Spleen (tissue), 13 donors: ENCODE measurements at places on chromosomes 2 and 18.

DNA sequence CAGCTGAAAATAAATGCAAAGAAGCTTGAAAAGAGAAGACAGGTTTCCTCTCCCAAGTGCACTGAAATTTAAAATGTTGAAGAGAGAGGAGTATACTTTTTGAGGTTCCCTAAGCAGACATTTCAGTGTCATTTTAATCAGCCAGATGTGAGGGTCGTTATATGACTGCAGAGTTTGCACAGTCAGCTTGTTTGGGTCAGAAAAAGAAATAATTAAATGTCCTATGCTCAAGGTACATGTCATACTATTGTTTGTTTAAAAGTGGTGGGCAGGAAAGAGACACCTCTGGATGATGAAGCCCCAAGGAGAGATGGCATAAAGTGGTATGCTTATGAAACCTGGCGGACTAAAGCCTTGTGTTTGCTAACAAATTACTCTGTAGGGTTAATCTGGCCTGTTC lies 55.2 kb downstream of the CCDC85A start:
- no peak for DNase-seq

GRCh38 chr18:48828691-48829442 lies 121.9 kb downstream of the SMAD7 start:
- DNase-seq = peak; percentile 66

GRCh38 chr2:241096979-241097378 lies 5.1 kb downstream of the MTERF4 start:
- no peak for DNase-seq

DNA sequence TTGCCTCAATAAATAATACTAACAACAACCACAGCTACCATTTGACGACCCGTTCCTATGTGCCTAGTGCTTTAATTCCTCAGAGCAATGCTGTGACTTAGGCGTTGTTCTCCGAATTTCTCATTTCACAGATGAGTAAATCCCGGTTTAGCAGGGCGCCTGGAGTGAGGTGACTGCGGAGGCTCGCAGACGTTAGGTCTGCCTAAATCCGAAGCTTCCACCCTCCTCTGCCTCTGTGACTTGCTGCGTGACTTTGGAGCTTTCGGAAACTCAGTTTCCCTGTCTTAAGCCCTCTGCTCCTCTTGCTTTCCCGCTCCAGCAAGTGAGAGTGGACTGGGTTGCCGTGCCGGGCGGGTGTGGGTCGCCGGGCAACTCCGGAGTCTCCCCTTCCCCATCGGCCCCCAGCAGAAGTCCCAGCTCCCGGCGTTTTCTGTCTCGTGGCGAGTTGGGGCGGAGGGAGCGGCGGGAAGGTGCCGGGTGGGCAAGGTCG lies 711 bp upstream of the ATOH8 start:
- DNase-seq = no peak

- no peak for DNase-seq
Observed at GRCh38 chr2:217510771-217511291, 492.0 kb downstream of the TNS1 start.

DNA sequence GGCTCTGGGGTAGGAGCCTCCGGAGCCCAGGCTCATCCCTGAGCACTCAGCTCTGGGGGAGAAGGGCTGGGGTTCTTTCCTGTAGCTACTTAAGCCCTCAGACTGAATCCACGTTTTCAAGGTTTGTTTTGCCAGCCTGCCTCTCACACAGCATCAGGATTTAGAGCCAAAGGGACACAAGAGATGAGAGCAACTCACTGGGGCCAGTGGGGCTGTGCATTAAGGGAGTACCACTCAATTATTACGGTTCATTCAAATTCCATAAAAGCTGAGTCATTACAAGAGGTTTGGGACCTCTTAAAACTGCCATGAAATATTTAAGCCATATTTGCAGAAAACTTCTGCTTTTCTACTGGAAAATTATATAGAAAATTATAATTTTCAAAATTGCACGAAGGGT lies 17.1 kb upstream of the SNED1 start:
- peak; percentile 38 for DNase-seq

DNA sequence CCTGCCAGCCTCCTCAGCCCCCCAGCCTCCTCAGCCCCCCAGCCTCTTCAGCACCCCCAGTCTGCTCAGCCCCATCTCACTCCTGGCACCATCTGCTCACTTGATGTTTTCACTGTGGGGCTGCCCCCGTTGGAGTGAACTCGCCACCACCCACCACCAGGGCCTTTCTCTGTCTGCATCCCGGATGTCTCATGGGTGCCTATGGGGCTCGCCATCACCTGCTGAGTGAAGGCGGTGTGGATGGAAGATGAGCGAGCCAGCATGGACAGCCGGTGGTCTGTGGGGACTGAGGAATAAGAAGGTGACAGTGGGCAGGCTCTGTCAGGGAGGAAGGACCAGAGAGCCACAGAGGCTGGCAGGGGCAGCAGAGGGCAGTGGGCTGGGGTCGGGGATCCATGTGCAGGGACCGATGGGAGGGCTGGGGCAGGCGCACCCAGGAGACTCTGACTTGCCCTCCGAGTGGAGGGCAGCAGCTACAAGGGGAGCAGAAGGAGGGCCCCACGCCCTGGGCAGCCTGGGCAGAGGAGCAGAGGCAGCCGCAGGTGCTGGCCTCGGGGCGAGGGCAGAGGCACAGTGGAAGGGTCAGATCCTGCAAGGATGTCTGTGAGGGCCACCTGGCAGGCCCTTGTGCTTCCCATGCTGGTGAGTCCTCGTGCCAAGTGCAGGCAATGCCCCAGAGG lies 74.7 kb upstream of the ODC1 start:
- peak; percentile 52 for DNase-seq

DNA sequence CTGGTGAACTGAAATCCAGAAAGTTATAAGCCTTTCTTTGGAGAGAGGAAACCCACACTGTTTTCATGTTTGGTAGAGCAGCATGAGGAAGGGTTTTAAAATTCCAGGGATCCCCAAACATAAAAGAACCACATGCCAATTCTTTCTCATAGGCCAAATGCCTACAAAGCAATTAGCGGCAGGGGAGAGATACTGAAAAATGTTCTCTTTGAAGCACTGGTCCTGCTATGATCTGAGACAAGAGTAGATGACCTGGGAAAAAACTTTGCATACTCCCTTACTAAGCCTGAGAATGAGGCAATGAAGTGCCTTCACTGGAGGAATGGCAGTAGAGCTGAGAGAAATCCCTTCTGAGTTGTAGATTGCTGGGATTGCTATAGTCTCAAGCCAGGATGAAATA lies 1261.7 kb downstream of the DSC3 start:
- DNase-seq = no peak

- DNase-seq = no peak
Observed at GRCh38 chr2:112889976-112890375, 21.0 kb upstream of the IL37 start.

DNA sequence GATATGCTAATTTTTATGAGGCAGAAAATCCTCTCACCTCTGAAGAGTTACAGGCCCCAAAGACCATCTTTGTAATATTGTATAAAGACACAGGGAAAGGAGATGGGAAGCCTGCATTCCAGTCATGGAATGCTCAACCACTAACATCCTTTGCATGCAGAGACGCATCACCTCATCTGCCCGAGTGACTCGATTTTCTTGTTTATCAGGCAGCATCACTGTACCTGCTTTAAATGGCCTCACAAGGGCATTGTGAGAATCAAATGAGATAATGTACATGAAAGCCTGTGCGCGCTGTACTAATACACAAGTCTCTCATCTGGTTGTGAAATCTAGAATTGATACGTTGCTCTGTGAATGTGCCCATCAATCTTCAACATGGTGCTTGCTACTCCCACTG lies 10.2 kb upstream of the TMEM247 start:
- no peak for DNase-seq

- DNase-seq = no peak
Observed at GRCh38 chr2:45669032-45669486, 17.6 kb downstream of the PRKCE start.

GRCh38 chr2:10772201-10772867 lies 40.3 kb downstream of the PDIA6 start:
- peak; percentile 50 for DNase-seq

- no peak for DNase-seq
Observed at GRCh38 chr2:75541430-75541829, 19.3 kb downstream of the EVA1A start.

GRCh38 chr2:135817951-135818350 lies 19.0 kb downstream of the LCT start:
- no peak for DNase-seq

- DNase-seq = no peak
Observed at GRCh38 chr2:142681952-142682351, 195.5 kb upstream of the KYNU start.

- no peak for DNase-seq
Observed at GRCh38 chr2:198314559-198315153, 510.3 kb downstream of the PLCL1 start.

GRCh38 chr2:73896362-73897239 lies 3.8 kb downstream of the ACTG2 start:
- DNase-seq = no peak

GRCh38 chr2:208490492-208490891 lies 83.9 kb downstream of the PTH2R start:
- no peak for DNase-seq

DNA sequence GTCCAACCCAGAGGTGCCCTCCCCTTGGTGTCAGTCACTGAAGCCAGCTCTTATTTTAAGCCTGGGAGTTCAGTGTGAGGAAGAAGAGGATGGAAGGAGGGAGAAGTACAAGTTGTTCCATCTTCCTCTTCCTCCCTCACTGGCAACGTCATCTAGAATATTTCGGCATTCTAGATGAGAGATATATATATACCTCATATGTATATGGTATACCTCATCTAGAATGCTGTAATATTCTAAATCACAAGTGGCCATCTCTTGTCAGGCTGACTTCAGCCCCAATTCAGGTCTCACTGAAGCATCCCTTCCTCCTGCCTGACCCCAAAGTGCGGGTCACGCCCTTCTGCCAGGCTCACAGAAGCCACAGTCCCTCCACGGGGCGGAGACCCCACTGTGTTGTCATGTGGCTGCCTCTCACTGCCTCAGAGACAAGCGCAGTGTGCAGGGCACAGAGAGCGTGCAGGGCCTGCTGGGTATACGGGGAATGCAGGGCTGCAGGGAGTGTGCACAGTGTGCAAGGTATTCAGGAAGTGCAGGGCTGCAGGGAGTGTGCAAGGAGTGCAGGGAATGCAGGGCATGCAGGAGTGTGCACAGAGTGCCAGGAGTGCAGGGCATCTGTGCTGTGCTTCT lies 32.8 kb upstream of the B3GNT7 start:
- DNase-seq = no peak

DNA sequence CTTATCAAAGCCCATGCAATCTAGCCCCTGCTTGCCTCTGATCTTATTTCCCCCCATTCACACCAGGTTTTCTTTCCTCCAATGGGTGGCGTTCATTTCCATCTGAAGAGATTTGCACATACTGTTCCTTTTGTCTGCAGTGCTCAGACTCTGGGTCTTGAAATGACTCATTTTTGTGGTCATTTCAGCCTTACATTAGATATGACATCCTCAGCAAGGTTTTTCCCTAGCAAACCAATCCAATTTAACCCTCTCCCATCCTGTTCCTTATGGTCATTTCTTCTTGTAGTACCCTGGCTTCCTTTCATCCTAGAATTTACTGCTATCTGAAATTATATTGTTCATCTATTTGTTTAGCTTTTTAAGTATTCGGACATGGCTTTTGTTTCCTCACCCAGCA lies 42.5 kb upstream of the SCN1A start:
- no peak for DNase-seq

DNA sequence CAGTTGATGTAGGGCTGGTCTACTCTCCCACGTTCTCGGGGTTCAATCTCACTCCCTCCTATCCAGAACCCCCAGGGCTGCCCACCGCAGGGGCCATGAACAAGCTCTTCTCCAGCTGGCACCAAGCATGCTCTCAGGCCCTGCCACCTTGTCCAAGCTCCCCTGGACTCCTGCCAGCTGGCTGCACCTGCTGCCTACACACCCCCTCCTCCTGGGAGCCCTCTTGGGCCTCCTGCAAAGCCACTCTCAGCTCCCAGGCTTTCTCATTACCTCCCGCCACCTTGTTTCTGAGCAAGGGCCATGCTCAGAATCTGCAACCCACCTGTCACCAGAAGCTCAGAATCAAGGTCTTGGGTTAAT lies 56.0 kb downstream of the HDAC4 start:
- no peak for DNase-seq

GRCh38 chr2:15657759-15658158 lies 66.1 kb downstream of the DDX1 start:
- DNase-seq = no peak

DNA sequence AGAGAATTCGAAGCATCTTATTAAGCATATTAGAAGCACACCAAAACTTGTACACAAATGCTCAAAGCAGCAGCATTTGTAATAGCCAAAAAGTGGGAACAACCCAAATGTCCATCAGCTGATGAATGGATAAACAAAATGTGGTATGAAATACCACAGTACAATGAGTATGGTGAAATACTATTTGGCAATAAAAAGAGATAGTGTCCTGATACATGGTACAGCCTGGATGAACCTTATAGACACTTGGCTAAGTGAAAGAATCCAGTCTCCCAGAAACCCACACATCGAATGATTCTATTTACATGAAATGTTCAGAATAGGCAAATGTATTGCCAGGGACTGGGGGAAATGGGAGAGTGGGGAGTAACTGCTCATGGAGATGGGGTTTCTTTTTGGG lies 3.0 kb downstream of the SPATA3 start:
- no peak for DNase-seq

DNA sequence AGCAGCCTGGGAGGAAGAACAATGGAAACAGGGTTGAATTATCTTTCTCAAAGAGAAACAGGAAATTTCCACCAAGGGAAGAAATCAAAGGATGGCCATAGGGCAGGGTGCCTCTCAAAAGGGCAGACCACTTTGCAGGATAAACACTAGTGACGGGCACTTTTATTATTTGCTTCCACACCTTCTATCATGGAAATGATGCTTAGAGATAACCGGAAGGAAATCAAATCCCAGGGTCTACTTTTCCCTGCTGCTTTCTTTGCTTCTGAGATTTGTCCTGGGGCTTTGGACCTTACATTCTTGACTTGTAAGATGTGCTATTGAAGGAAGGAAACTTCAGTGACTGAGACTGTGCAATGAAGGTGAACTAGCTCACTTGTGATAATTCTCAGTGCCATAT lies 1.1 kb upstream of the SCN9A start:
- no peak for DNase-seq

GRCh38 chr2:127953128-127953718 lies 67.5 kb upstream of the AMMECR1L start:
- no peak for DNase-seq

GRCh38 chr18:12391487-12392165 lies 14.6 kb upstream of the AFG3L2 start:
- DNase-seq = peak; percentile 32

DNA sequence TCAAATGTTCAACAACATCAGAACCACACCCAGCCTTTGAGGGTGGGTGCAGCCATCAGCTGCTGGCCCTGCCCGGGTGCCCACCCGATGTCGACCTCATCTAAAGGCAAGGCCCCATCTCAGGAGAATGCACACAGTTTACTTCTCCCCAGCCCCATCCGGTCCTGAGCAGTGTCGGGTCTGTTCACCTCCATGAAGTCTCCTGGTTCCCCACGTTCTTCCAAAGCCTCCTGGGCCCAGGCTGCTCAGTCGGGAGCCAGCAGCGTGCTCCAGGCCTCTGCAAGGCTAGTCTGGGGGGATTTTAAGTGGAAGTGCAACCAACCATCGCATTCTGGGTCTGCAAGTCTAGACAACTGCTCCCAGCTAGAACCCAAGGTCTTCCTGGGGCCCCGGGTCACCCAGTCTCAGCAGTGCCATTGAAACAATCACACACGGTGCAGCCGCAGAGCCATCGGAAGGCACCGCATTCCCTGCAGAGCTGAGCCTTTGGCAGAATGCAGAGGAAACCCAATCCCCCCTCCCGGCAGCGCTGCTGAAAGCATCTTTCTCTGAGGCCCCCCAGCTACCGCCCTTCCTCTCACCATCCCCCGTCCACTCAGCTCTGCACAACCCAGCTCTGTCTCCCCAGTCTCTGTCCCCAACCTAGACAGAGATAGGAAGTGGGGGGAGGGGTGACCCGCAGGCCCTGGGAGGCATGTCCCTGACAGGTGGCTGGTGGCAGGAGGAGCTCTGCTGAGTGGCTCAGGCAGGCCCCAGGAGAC lies 8.5 kb downstream of the ESPNL start:
- DNase-seq = peak; percentile 87
